Activated naive CD4-positive, alpha-beta T cell treated with Interleukin-2 at 50 U/mL for 16 hours (primary cell): ENCODE measurements at places on chromosomes 1 and 21.
A peak's percentile ranks its signal among the peaks of the same experiment; 100 is the strongest.

- DNase-seq: no peak
Measured at GRCh38 chr1:221164951-221165838, 286.0 kb downstream of the HLX start.

- no peak for DNase-seq
Measured at GRCh38 chr1:107286125-107286524, 145.3 kb downstream of the NTNG1 start.

DNA sequence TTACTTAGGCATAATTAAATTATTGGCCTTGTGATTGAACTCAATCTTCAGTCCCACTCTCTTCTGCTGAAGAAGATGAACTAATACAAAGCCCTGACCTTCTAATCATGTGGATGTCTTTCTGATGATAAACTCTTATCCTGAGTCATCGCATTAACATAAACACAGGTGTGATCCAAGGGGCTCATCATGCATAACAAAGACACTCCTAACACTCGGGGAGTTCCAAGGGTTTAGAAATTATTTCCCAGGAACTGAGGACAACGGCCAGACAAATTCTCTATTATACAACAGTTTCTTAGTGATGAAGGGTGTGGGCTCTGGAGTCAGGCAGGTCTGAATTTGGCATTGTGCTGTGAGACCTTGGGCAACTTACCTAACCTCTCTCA lies 18.0 kb downstream of the DUSP10 start:
- DNase-seq: no peak

GRCh38 chr1:182677397-182678098 lies 6.8 kb downstream of the RGS8 start:
- DNase-seq: no peak

DNA sequence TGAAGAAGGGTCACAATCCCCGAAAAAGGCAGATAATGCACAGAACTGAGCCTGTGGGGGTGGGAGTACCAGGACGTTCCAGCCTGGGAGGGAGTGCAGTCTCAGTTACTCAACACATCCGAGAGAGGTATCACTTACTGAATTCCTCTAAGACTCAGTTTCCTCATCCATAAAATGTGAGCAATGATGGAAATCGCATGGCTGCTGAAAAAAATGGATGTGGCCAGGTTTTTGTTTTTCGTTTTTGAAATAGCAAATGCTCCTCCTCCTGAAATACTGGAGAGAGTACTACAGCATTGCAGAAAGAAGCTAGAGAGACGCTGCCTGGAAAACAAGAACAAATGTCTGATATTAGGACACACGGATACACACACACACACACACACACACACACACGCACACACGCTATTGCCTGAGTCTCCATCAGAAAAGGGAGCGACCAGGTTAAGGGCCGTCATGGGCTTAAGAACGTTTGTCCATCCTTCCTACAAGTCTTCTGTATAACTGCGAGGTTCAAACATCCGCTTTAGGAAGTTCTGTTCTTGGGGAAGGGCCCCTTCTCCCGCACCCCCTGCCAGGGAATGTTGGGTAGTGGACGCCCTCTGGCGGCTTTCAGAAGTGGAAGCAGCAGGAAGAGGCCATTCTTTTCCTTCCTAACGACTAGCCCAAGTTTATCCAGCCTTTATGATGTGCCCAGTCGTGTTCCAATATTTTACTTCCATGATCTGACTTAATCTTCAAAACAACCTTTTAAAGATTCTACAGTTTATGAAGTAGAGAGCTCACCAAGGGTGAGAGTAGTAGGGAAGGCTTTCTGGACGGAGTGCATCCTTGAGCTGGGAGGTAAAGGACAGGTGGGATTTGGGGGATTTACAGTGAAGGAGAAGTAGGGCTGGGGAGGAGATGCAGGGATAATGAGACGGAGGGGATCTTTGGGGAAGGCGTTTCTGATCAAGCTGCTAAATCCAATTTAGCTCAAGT lies 699 bp upstream of the NES start:
- no peak for DNase-seq

GRCh38 chr1:226575739-226576378 lies 27.3 kb downstream of the STUM start:
- no peak for DNase-seq

DNA sequence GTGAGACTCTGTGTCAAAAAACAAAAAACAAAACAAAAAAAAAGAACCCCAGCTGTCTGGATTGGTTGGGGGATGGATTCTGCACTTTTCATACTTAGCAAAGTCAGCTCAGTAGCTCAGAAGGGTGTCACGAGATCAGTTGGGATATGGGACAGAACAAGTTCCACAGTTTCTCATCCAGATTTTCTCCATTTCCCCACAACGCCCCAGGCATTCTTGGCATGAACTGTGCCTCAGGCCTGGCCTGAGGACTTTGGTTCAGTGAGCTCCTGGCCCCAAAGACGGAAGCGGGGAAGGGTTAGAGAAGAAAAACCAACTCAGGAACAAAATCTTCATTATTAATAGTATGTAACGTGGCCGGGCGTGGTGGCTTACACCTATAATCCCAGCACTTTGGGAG lies 1.9 kb downstream of the AKR7A2 start:
- DNase-seq: no peak

GRCh38 chr1:236659792-236660587 lies 26.3 kb upstream of the ACTN2 start:
- DNase-seq: no peak

GRCh38 chr1:36365381-36365780 lies 20.3 kb downstream of the STK40 start:
- no peak for DNase-seq

DNA sequence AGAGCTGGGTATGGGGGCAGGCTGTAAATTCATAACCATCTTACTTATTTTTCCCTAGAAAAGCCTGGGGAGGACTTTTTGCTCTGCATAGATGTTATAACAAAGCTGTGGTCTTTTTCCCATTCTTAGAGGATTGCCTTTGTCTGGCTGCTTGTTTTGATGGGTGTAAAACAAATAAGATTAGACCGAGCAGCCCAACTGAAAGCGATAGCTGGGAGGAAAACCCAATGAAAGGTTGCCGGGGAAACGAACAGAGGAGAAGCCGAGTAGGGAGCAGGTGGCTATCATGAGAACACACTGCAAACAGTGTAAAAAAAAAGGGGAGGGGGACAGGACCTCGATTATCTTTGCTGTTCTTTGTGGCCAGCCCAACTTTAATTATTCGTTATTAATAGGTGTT lies 1.9 kb downstream of the ELAVL4 start:
- DNase-seq: no peak

DNA sequence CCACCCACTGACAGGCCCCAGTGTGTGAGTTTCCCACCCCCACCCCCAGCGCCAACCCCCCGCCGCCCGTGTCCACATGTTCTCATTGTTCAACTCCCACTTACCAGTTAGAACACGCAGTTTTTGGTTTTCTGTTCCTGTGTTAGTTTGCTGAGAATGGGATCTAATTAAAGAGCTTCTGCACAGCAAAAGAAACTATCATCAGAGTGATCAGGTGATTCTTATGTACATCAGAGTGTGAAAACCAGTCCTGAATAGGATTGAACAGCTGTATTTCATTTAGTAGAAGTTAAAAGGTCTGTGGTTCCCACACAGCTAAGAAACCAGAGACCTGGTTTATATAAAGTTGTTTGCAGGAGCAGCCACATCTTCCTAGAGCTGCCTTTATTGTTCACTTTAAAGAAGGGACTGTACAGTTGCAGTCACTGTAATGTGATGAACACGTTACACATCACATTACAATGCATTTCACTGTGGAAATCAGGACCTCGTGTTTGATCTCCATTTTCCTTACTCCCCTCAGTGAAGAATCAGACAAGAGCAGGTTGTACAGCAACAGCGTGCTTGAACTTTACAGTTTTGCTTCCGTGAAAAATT lies 1.2 kb downstream of the GBP6 start:
- DNase-seq: no peak

DNA sequence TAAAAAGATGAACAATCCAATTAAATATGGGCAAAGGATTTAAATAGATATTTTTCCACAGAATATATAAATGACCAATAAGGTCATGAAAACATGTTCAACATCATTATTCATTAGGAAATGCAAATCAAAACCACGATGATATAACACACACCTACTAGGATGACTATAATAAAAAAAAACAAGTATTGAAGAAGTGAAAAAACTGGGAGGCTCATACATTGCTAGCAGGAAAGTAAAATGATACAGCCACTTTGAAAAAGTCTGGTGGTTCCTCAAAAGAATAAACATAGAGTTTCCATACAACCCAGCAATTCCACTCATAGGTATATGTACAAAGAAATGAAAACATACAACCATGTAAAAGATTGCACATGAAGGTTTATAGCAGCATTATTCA lies 75.7 kb upstream of the RAB4A start:
- no peak for DNase-seq

- no peak for DNase-seq
Measured at GRCh38 chr1:154869351-154870114, 548 bp downstream of the KCNN3 start.

GRCh38 chr1:29119121-29119929 lies 4.4 kb downstream of the TMEM200B start:
- no peak for DNase-seq

DNA sequence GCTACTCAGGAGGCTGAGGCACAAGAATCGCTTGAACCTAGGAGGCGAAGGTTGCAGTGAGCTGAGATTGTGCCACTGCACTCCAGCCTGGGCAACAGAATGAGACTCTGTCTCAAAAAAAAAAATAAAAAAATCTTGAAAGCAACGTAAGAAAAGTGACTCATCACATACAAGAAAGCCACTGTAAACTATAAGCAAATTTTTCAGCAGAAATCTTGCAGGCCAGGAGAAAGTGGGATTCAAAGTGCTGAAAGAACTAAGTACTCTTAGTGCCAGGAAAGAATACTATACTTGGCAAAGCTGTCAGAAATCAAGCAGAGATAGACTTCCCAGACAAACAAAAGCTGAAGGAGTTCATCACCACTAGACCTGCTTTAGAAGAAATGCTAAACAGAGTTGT lies 4.4 kb upstream of the HMGN1 start:
- DNase-seq: no peak

GRCh38 chr1:211424018-211424417 lies 67.9 kb downstream of the RD3 start:
- DNase-seq: no peak

DNA sequence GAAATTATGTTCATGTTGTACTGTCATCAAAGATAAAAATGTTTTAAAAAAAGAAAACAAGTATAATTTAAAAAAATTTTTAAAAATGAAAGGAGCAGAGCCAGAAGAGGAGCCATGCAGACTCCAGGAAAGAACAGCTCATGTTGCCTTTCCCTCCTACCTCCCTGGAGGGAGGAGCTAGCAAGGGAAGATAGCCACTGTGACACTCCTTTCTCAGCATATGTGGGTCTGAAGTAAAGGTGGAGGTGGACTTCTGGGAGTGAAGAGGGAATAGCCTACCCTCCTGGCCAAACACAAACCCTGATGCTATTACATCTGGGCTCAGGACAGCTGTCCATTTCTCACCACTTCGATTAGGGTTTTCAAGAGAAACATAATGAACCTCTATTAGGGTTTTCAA lies 54.2 kb downstream of the SLC2A1 start:
- DNase-seq: no peak

- peak; percentile 44 for DNase-seq
Measured at GRCh38 chr1:200153277-200154055, 126.0 kb downstream of the NR5A2 start.

DNA sequence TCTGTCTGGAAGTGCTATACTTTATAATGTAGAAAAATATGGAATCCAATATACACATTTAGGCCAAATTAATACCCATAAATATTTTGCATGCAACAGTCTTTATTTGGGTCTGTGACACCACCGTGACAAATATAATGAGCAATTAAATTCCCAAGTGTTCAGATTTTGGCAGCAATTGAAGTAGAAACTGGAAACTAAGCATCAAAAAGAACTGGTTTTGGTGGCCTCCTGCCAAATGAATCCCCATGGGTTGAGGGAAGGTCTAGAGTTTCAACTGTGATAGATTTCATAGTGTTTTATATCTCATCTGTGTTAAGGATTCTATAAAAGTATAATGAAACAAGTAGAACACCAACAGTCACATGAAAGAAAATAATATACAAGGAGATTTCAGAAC lies 88.4 kb downstream of the DPYD start:
- DNase-seq: no peak

- DNase-seq: no peak
Measured at GRCh38 chr1:150392627-150393026, 28.7 kb downstream of the RPRD2 start.

DNA sequence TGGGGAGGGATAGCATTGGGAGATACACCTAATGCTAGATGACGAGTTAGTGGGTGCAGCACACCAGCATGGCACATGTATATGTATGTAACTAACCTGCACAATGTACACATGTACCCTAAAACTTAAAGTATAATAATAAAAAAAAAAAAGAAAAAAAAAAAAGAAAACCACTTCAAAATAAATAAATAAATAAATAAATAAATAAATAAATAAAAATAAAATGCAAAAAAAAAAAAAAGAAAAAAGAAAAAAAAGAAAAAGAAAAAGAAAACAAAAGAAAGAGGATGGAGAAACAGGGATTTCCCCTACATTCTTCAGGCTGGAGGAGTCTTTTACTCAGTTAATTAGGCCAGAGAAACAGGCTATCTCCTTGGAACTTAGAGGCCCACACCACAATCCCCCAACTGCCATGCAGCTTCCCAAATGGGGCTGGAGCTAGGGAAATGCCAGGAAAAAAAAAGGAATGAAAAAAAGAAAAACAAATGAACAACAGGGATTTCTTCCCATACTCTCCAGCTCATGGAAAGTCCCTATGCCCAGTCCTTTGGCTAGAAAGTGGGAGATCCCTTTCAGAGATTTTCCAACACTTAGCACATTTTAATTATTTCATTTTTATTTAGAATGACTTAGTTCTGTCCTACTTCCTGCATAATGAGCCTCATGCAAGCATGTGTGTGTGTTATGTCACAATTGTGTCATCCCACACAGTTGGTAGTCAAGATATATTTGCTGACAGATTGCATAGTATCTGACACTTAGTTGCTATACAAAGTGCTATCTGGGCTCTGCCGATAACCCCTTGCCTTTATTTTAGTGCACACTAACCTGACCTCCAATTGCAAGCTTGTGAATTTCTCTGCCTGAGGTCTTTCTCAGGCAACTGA lies 486.4 kb downstream of the PLPP3 start:
- DNase-seq: no peak

DNA sequence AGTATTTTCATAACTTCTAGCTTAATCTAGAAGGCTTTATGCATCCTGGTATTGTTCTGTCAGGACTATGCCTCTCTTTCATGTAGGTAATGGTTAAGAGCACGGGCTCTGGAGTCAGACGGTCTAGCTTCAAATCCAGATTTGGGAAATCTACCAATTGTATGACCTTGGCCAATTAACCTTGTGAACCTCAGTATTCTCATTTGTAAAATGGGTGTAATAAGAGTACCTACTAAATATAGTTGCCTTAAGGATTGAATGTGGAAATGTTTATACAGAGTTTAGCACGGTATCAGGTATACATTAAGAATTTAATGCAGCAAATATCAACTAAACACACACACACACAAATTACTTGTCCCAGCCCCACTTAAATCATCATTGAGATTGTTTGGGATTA lies 97.3 kb upstream of the RAB3GAP2 start:
- DNase-seq: no peak

DNA sequence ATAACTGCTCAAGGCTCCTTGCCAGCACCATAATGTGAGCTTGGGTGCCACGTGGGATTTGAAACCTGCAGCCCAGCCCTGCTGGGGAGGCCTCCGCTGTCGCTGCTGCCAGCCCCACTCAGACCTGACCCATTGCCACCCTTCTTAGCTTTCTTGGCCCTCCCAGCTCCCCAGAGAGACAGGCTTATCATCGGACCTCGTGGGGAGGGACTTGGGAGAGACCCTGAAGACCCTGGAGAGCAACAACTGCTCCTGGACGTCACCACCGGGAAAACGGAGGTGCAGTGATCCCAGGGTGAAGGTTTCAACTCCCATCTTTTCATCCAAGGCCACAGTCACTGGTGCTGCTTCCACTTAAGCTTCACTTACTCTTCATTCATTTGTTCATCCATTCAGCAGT lies 596.1 kb downstream of the PTPRU start:
- DNase-seq: no peak
